ENCODE measurements at places on chromosomes 5 and 9.
A peak's percentile ranks its signal among the peaks of the same experiment; 100 is the strongest.

DNA sequence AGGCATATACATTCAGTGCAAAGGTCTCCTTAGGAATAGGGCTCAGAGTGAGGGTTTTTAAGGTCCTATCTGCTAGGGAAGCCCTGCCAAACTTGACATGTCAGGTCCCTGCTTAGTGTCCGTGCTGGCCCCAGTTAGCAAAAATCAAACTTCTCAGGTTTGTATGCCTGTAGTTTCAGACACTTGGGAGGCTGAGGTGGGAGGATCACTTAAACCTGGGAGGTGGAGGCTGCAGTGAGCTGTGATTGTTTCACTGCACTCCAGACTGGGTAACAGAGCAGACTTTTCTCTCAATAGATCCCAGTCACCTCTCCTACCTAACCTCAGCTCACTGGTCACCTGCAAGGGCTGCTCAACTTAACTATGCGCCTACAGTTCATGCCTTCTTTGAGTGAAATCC is 18.7 kb upstream of the TMEM245 start:
- DNase-seq: no peak

DNA sequence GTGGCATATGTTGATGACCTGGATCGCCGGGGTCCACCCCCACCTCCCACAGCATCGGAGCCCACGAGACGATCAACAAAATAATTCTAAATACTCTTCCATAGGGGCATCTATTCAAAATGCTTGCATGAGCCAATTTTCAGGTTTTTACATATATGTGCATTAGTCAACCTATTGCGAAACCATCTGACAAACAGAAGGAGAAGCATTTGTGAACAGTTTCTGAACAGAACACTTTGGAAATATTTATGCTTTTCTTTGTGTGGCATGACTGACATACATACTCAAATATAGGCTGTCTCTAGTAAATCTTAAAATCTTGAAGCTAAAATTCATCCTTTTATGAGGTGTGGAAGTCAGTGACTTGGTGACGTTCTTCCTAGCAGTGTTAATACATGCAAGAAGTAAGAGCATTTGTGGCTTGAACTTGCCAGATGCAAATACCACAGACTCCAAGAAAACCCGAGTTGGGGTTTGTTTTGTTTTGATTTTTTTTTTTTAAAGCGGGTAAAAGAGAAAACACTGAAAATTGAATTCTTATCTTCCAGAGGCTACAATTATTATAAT is 5.3 kb downstream of the GPR151 start:
- DNase-seq: no peak

- DNase-seq: peak; percentile 59
Observed at GRCh38 chr5:60649288-60649917, 50.6 kb downstream of the DEPDC1B start.

DNA sequence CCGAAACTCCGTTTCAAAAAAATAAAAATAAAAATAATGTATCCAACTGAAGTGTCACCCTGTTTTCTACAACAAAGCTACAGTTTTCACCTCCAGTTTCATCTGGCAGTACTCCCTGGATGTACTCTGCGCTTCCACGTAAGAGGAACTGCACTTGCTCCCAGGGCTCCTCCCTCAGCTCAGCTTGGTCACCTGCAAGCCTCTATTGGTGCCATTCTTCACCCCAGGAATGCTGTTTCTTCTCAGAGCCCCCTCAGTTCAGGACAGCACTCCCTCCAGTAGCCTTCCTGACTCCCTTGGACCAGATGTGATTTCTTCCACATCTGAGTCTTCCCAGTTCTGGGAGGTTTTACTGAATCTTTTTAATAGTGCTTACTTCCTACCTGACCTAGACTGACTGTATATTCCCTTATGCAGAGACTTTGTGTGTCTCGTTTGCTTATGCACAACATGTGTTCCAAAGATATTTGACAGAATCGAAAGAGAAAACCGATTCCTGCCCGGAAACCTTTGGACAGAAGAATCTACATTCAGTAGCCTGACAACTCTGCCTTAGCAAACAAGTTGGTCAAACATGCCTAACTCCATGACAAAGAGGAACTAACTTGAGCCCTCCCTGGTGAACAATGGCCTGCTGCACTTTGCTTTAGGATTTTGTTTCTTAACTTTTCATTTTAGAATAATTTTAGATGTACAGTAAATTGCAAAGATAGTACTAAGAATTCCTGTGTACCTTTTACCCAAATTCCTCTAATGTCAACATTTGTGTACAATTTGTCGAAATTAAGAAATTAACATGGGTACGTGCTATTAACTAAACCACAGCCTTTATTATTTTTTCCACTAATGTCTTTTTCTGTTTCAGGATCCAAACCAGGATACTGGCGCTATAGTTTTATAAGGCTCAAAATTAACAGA is 814 bp downstream of the CCDC125 start:
- peak; percentile 54 for DNase-seq

- DNase-seq: no peak
Observed at GRCh38 chr5:34686762-34687268, 30.7 kb downstream of the RAI14 start.

GRCh38 chr5:61397238-61397637 is 65.2 kb downstream of the ZSWIM6 start:
- DNase-seq: peak; percentile 64

DNA sequence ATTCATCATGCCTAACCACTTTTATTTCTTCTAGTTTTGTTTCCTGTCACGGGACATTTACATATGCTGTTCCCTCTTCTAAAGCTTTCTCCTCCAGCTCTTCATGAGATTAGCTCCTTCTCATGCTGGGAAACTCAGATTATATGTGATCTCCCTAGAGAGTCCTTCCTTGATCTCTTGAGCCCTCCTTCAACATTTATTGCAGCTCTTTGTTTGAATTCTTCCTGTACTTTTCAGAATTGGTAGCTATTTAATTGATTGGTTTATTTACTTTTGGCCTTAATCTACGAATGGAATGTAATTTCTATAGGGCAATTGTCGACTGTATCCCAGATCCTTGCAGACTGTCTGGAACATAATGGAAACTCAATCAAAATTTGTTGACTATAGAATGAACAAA is 9.7 kb upstream of the TRPM3 start:
- DNase-seq: no peak

GRCh38 chr9:26334706-26335105 is 557.9 kb downstream of the CAAP1 start:
- DNase-seq: no peak

GRCh38 chr9:129586685-129587084 is 34.2 kb downstream of the C9orf50 start:
- DNase-seq: peak; percentile 31

- DNase-seq: no peak
Observed at GRCh38 chr9:111904891-111905291, 8.3 kb downstream of the UGCG start.

- peak; percentile 91 for DNase-seq
Observed at GRCh38 chr9:116355153-116355921, 201.7 kb downstream of the PAPPA start.

GRCh38 chr5:61468483-61468865 is 136.4 kb downstream of the ZSWIM6 start:
- peak; percentile 35 for DNase-seq

GRCh38 chr5:52491818-52492217 is 295.9 kb upstream of the ITGA1 start:
- DNase-seq: peak; percentile 94

- DNase-seq: no peak
Observed at GRCh38 chr5:92283521-92283920, 900.4 kb upstream of the ARRDC3 start.

- no peak for DNase-seq
Observed at GRCh38 chr5:87231037-87231808, 36.5 kb upstream of the RASA1 start.

GRCh38 chr5:32190095-32190494 is 16.0 kb upstream of the GOLPH3 start:
- DNase-seq: no peak

- peak; percentile 98 for DNase-seq
Observed at GRCh38 chr5:123450640-123451039, 27.4 kb upstream of the CEP120 start.

GRCh38 chr5:173717959-173718358 is 101.5 kb upstream of the BOD1 start:
- peak; percentile 89 for DNase-seq

DNA sequence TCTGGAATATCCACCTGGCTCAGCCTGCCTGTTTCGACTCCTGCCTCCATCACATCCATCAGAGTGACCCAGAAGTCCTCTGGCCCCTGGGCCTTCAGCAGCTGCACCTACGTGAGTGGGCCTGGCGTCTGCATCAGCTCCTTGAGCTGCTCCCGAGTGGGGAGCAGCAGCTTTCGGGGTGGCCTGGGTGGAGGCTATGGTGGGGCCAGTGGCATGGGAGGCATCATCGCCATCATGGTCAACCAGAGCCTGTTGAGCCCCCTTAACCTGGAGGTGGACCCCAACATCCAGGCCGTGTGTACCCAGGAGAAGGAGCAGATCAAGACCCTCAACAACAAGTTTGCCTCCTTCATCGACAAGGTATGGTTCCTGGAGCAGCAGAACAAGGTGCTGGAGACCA is 83.0 kb downstream of the SEC61B start:
- DNase-seq: no peak

DNA sequence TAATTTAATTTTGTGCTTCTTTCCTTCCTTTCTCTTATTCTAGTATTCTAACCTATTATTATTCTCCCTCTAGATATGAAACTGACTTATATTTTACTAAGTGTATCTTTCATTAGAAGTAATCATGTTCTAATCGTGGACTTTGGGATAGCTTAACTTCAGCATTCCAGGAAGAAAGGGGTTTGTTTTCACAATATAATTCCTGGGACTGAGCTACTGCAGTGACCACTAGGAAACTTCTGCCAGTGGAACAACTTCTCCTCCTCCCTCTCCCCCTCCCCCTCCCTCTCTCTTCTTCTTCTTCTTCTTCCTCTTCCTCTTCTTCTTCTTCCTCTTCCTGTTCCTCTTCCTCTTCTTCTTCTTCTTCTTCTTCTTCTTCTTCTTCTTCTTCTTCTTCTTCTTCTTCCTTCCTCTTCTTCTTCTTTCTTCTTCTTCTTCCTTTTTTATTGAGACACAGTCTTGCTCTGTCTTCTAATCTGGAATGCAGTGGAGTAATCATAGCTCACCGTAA is 127.9 kb downstream of the NNT start:
- no peak for DNase-seq

Measured in NCI-H69 (cell line).